Astrocyte of the hippocampus (primary cell): ENCODE measurements at places on chromosomes 1 and 21.

GRCh38 chr1:100122177-100122576 is 10.6 kb downstream of the SASS6 start:
- DNase-seq = no peak

- DNase-seq = no peak
Measured at GRCh38 chr21:45020629-45021427, 53.6 kb upstream of the ADARB1 start.

- no peak for DNase-seq
Measured at GRCh38 chr1:224676551-224676950, 60.4 kb downstream of the CNIH3 start.

- DNase-seq = no peak
Measured at GRCh38 chr1:74775735-74776134, 42.8 kb downstream of the TYW3 start.

DNA sequence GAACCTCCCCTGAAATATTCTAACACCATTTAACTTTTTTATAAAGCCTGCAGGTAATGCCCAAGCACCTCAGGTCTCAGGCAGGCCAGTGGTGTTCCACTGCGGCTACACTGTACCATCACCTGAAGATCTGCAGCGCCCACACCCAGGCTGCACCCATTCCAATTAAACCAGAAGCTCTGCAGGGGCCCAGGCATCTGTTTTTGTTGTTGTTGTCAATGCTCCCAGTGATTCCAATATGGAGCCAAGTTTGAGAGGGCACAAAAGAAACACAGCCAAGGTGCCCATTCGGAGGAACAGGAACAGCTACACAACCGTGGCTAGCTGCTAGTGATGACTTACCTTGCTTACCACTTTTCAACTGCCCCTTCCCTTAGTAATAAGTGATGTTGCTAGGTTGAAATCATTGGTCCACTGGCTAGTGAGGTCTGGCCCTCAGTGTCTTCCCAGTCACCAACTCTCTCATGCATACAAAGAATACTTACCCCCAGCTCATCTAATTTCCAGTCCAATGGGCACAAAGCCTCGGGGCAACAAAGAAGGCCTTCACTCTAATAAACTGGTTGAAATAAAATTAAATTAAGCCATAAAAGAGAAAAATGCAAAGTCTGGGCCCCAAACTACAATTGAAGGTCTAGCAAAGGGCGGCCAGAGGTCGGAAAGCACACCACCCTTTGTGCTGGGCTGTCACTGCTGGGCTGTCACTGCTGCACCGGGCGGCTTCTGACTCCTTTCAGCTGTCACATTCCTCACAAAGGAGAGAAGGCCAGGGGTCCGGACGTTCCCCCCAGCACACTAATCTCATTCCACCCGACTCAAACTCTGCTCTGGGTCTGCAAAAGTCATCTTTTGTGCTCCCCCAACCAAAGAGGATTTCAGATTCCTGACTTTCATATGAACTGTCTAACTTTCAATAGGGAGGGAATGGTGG is 34.9 kb downstream of the SIPA1L2 start:
- DNase-seq = no peak

- DNase-seq = no peak
Measured at GRCh38 chr1:171622152-171622462, at the start of gene MYOCOS. Gene MYOCOS, plus strand, starts transcription at chr1:171622243. Its CDS starts 1,641 bp downstream, at chr1:171623884.

GRCh38 chr1:61330018-61330417 is 247.7 kb downstream of the NFIA start:
- DNase-seq = no peak

DNA sequence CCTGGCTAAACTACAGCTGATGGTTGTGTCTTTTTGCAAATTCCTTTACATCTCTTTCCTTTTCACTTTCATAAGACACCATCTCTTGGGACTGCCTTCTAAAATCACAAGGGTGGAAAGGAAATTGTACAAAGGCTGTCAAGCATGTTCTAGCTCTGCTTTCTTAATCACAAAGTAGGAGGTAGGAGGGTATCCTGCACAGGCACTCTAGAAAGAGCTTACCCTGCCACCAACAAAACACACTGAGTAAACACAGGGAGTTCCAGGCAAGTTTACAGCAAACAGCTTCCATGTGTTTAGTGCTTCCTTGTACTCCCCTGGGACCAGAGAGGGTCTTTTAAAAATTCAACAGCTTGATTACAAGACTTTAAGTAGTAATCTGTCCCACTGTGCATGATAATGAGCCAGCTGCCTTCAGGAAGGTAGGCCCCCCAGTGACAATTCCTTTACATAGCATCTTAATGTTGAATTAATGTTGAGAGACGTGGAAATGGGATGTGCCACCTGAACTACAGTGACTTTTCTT is 2.4 kb downstream of the PLPP3 start:
- peak; percentile 57 for DNase-seq

DNA sequence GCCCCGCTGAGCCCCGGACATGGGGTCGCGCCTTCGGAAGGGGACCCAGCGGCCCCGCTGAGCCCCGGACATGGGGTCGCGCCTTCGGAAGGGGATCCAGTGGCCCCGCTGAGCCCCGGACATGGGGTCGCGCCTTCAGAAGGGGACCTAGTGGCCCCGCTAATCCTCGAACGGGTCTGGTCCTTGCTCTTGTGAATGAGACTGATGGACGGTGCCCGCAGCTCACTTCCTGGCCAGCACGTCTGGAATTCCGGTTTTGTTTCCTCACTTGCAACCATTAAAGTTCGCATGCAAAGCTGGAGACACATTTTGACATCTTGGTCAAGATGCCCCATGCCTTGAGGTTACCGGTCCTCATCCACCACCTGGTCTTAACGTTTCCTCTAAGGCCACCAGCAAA is 5.6 kb downstream of the WRAP73 start:
- DNase-seq = no peak

DNA sequence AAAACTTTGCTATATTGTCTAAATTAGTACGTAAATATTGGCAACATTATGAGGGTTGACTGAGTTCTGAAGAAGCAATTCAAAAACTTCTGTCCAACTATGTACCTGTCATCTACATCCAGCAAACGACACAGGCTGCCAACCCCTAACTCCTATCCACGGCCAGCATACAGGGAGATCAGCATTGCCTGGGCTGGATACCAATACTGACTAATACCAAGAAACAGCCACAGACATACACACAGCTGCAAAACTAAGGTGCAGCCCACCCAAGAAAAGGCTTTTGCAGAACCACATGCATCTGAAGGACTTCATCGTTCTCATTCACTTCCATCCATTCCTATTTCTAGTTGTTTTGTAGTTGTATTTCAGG is 2.0 kb downstream of the KIAA0319L start:
- no peak for DNase-seq

DNA sequence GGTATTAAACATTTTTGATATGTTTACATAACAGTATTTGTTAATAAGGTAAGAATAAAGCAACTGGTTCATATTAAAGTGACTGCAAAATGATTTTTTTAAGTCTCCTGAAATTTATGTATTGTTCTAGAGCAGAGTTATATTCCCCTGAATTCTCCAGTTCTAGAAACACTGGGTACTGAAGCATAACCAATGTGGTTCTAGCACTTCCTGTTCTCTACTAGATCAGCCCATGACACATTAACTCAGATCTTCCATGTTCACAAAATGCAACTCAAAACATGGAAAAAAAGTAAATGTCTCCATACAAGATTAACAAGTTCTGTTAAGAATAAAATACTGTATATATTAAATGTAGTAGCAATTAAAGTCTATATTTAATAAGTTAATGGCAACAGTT is 3.9 kb downstream of the NEGR1 start:
- DNase-seq = no peak

DNA sequence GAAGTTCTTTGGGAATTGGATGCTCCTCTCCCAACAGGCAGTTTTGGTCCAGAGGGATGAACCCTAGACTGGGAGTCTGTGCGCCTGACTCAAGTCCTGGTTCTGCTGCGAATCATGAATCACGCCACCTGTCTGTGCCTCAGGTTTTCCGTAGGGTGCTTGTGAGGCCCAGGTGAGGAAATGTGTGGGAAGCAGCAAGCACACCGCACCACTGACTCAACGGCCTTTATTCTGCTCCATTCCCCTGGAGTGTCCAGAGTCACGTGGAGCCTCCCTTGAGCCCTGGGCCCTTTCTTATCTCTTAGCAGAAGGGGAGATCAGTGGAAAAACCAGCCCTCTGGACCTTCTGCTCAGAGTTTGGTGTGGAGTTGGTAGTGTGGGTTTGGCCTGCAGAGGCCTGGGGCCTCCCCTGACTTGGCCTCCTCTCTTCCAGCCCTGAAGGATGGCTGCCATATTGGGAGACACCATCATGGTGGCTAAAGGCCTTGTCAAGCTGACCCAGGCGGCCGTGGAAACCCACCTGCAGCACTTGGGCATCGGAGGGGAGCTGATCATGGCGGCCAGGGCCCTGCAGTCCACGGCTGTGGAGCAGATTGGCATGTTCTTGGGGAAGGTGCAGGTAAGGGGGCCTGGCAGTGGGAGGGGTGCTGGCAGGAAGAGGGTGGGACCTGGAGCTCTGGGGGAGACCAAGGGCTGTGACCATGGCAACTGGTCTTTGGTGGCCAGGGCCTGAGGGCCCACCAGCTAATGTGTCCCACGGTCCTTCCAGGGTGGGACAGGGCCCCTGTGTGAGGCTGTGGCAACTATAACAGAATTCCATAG is 21.1 kb downstream of the COQ8A start:
- DNase-seq = no peak

GRCh38 chr1:226672339-226672762 is 66.7 kb downstream of the ITPKB start:
- no peak for DNase-seq

GRCh38 chr1:108969346-108969745 is 6.1 kb upstream of the CLCC1 start:
- no peak for DNase-seq

DNA sequence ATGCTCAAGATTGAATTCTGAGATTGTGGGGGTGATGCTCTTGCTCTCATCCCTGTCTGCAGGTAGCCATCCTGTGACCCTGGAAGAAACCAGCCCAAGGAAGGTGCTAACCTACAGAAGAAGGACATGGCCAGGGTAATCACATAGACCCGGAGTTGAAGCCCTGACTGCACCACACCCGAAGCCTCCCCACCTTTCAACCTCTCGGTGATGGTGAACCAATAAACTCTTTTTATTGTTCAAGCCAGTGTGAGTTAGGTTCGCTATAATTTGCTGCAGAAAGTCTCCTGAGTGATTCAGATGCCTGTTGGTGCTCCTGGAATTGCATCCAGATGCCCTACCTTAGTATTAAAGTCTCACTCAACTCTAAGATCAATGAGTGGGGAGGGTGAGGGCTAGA is 163.6 kb downstream of the PLPP3 start:
- DNase-seq = no peak

GRCh38 chr1:175763797-175764196 is 20.4 kb upstream of the TNR start:
- no peak for DNase-seq
